ENCODE measurements at places on chromosomes 7 and 10.
A peak's percentile ranks its signal among the peaks of the same experiment; 100 is the strongest.

- DNase-seq = peak; percentile 35
Observed at GRCh38 chr7:92025260-92025659, 84.6 kb downstream of the AKAP9 start.

- peak; percentile 55 for DNase-seq
Observed at GRCh38 chr7:42014625-42015618, 222.1 kb downstream of the GLI3 start.

GRCh38 chr7:111499027-111499426 is 63.3 kb downstream of the IMMP2L start:
- peak; percentile 96 for DNase-seq

DNA sequence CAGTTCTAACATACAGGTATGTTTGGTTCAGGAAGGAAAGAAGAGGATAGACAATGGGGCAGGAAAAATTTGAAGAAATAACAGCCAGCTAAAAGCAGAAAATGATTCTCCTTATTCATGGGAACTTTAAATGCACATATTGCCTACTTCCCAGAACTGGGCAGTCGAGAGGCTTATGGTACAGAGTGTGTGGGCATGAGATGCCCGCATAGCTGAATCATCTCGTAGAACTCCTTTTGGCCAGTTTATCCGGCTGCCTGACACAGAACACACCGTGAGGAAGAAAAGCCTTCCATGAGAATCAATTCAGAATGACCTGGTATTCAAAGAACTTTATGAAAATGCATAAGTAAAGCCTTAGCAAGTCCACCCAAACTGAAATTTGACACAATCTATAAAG is 471.6 kb downstream of the SH2D4B start:
- no peak for DNase-seq

DNA sequence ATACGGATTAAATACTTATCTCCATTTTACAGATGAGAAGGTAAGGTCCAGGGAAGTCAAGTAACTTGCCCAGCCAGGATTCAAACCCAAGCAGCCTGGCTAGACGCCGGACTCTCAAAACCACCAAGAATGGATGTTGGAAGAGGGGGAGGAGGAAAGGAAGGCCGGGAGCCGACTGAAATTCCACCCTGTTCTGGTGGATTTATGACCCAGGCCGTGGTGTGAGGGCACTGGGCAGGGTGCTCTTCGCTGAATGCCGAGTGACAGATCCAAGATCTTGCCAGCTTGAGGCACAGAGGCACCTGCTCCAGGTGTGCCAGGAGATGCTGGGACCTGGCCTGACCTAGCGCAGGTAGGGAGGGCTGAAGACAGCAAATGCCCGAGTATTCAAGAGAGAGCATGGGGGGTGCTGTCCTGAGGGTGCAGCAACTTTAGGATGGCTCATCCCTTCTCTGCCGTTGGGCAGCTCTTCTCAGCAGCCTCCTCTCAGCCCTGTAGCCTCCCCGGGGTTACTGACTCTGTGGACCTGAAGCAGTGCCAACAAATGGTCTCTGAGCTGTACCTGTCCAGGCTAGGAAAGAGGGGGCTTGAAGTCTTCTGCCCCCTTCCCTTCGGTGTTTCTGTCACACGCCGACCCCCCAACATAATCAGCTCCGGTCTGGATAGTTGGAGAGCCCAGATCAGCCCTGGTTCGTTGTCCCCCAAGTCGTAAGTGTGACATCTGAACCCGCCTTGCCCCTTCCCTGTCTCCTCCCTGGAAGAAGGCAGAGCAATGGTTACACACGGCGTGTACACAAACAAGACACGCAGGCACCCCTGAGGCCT is 713 bp downstream of the LOXL4 start:
- DNase-seq = no peak

DNA sequence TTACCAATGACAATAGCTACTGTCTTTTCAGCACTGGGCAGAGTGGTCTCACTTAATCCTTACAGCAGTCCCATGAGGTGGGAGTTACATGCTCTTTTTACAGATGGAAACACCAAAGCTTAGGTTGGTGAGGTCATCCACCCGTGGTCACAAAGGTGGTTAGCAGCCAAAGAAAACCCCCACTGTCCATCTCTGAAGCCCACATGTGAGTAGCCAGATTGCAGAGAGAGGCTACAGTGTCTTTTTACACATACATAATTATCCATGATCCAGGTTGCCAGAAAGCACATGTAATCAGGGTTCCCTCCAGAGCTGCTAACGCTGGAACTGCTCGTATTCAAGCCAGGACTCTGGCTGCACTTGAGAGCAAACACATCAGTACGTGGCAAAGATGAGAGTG is 24.6 kb upstream of the ANKRD2 start:
- DNase-seq = peak; percentile 47

DNA sequence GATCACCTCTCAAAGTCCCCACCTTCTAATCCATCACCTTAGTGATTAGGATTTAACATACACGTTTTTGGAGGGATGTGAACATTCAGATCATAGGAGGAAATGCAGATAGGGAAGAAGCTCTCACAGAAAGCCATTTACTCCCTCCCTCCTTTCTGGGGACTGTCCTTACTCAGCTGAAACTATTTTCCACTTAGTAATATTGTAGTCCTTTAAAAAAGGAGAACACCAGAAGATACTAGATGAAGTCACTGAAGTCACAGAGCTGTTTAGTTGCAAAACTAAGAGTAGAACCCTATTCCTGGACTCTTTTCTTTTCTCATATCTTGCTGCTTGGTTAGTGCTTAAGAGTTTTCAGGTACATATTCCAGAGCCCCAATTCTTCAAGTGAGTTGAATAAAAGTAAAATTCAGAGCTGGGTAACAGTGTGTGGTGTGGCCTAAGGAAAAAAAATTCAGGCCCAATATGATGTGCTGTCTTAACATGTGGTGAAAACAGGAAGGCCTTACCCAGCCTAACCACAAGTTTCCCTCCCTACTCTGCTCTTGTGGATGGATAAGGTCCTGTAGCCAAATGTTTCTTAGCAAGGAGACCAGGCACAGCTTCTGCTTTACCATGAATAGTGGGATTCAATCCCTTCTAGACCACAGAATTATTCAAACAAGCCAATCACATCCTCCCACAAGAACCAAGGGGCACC is 135.7 kb downstream of the INHBA start:
- DNase-seq = no peak

GRCh38 chr7:111086532-111086931 is 4.4 kb upstream of the LRRN3 start:
- no peak for DNase-seq

GRCh38 chr7:70573071-70573661 is 558.8 kb upstream of the GALNT17 start:
- no peak for DNase-seq

DNA sequence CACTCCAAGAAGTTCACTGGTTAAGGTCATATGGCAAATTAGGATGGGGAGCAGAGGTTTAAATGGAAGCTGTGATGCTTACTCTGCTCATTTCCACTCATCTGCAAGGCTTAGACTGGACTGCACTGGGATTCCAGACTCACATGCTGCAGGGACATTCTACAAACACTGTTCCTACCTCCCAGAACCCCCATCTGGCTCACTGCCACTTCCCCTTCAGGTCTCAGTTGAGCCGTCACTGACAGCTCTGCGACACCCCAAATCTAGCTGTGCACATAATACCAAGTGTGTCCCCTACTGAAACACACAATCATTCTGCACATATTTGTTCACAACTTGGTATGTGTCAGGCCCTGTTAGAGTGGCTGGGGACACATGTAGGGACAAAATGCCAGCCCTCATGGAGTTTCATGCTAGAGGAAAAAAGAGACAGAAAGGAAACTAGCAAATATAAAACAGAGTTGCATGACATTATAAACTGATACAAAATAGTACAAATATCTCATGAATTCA is 5.4 kb downstream of the PRKCQ start:
- DNase-seq = no peak

DNA sequence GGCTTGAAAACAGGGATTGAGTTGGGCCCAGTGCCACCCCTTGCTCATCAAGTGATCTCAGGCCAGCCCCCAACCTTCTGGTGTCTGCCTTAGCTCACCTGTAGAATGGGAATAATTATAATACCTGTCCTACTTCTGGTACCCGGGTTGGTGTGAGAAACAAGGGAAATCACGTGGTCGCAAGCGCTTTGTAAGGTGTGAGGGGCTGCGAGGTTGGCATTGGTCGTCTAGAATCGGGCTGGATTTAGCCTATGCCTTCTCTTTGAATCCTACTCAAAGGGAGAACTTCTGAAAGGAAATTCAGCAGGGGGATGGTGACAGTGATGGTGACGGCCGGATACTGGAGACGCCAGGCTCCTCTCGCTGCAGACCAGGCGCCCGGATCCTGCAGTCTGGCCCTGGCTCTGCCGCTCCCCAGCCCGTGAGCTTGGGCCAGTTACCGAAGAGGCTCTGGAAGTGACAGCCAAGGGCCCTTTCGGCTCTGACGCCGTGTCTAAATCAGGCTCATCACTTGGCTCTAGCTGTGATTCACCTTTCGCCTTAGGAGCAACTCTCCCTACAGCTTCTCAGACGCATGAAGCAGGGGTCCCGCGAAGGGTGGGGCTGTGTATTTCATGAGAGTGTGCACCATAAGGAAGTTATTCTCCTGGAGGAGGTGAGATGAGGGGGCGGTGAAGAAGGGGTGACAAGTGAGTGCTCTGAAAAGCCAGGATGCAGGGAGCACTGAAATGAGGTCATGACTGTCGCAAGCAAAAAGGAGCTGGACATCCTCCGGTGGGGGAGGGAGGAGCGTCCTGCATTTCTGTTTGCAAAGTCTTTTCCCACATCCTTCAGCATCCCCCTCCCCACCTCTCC is 4.0 kb upstream of the CREB5 start:
- no peak for DNase-seq

DNA sequence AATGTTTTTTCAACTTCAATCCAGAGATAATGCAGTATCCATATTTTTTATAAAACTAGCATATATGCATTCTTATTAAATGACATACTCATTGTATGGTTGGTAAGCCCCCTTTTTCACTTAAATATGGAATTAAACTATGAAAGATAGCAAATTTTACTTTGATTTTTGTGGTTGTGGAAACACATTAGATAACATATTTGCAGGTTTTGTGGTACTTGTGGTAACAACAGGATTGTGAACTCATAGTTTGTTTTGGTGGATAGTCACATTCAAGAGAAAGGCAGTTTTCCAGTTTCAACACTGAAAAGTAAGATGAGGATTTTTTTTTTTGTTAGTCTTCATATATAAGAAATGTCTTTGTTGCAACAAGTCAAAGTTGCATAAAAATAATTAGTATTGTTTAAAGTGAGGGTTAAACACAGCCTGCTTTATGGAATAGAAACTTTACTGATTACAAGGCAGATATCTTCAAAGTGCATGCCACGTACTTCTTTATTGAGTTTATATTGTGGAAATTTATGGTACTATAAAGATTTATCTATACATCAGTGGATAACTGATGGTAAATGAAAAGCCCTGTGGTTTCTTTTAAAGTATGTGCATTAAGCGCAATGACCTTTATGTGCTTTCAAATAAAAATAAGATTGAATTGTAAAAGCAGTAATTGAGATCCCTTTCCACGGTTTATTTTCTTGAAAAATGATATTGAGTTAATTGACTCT is 39.7 kb upstream of the SEMA3D start:
- no peak for DNase-seq

GRCh38 chr7:80312139-80312661 is 177.6 kb downstream of the GNAI1 start:
- DNase-seq = no peak

DNA sequence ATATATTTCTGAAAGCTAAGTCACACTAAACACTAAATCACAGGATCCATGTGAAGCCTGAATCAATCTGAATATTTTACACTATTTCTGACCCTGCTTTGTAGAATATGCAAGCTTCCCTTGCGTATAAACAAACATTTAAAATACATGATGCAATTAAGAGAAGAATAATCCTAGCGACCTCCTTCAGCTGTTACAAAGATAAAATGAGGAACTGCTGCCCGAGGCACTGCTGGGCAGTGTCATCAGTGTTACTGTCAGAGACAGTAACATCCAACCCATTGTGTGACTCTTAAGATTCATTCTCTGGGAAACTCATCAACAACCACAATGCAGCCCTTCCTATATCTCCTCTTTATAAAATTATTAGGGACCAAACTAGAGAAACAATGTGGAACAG is 61.6 kb downstream of the COBL start:
- no peak for DNase-seq

DNA sequence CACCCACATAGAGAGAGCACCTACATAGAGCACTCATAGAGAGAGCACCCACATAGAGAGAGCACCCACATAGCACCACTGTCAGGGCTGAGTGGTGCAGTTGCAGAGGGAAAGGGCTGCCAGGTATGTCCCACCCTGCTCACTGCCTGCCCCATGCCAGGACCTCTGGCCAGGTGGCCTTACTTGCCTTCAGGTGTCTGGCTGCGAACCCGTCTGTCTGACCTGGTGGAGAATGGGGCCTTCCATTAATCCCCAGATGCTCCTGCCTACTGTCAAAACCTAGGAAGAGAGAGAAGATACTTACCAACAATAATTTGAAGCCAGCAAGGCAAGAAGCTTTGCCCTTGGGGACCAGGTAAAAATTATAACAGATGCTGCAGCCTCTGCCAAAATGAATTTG is 51.1 kb downstream of the INSIG1 start:
- no peak for DNase-seq

- DNase-seq = no peak
Observed at GRCh38 chr10:114498413-114499111, 94.3 kb upstream of the AFAP1L2 start.

GRCh38 chr10:106741006-106741530 is 423.4 kb downstream of the SORCS1 start:
- DNase-seq = no peak

DNA sequence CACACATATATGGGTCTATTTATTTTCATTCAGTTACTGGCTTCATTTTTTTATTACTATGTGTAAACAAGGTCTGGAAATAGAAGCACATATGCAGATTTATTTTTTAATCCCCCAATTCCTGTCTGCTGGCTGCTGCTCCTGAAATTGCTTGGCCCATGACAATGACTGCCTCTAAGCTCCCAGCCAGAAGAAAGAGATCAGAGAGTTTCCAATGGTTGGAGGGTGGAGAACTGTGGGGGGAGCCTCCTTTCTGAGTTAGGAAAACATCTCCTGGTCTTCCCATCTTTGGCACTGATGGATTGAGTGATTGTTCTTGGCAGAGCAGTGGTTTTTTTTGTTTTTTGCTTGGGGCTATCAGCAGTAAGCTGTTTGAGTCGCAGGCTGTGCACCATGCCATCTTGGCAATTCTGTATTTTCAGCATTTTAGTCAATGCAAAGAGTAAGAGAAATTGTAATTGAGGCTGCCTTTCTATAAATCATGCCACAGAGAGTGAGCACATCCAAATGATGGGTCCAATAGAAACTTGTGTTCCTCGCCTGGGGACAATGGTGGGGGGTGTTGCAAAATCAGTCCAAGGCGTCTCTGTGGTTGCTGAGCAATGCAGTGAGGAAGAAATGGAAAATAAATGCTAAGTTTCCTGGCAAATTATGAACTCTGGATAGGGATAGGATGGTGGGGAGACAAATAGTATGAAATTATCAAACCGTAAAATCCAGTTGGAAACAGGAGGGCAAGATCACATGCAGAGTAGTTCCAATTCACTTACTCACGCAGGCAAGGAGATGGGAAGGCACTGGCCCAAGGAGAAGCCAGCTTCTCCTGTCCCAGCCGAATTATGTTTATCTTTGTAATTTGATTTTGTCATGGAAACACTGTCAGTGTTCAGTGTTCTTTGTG is 382.4 kb downstream of the SORCS3 start:
- DNase-seq = peak; percentile 97

- DNase-seq = no peak
Observed at GRCh38 chr10:103676058-103676785, 179.2 kb downstream of the SH3PXD2A start.

- peak; percentile 23 for DNase-seq
Observed at GRCh38 chr10:31927884-31928548, 615 bp downstream of the ARHGAP12 start.

- DNase-seq = no peak
Observed at GRCh38 chr7:114923403-114923713, 1.5 kb downstream of the MDFIC start.

All from RCC 7860 (cell line).